ENCODE measurements at places on chromosomes 5 and 9. TPM values are rescaled to one million over a fixed set of nuclear protein-coding genes. Genes with fewer than 3 reads are reported as not detected.

Gene F12
- 1.5 TPM for polyA plus RNA-seq

Gene ZNF883
- polyA plus RNA-seq, result 0.29 TPM

Gene CYSRT1
- polyA plus RNA-seq, result not detected

Gene CTXN3
- polyA plus RNA-seq, result not detected

Gene KIAA1958
- polyA plus RNA-seq, result 1.9 TPM

Gene SECISBP2
- polyA plus RNA-seq, result 8.6 TPM

Gene TMEM171
- not detected for polyA plus RNA-seq

DNA sequence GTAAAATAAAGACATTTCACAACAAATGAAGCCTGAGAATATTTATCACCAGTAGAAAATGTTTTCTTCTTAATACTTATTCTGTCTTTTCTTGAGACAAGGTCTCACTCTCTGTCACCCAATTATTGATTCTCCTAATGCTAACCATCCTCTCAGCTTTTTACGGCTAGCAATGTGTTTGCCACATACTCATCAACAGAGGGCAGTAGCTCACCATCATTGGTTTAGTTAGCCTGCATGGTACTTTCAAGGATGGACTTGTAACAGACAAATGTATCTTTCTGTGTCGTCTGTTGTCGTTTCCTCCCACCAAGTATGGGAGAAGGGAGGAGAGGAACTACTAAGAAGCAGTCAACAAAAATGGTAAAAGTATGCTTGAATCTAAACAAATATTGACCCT, 5.9 kb upstream of the ACO1 start:
- peaks cover 2% of the 10 kb centered on the region for H3K4me1 ChIP-seq
- H3K4me3 ChIP-seq, result no peak overlapping the region
- no peak overlapping the region for H3K27ac ChIP-seq
- peaks cover 13% of the 10 kb centered on the region for H3K27me3 ChIP-seq
- DNase-seq, result peak; percentile 39
- no peaks in the 10 kb centered on the region for H3K36me3 ChIP-seq

DNA sequence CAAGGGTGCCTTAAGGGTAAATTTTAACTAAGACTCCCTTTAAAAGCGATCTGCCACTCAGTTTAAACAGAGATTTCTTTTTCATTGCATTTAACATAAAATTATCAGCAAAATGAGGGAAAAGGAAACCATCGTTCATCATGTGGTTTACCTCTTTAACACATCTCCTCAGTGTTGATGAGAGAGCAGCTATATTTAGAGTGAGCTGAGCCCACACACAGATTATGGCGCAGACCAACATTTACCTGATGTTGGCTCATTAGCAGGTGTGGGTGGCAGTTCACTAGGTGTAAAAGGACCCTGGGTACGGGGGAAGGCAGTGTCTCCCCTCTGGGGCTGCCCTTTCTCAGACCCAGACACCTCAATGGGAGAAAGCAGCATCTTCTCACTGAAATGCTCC, 149.8 kb downstream of the ENTREP1 start:
- H3K27me3 ChIP-seq, result no peaks in the 10 kb centered on the region
- no peak overlapping the region for H3K4me3 ChIP-seq
- DNase-seq, result no peak
- no peak overlapping the region for H3K27ac ChIP-seq

GRCh38 chr9:136928591-136928990, 15.9 kb downstream of the FBXW5 start:
- no peak overlapping the region for H3K4me3 ChIP-seq
- H3K4me1 ChIP-seq, result peaks cover 5% of the 10 kb centered on the region
- peaks cover 43% of the 10 kb centered on the region for H3K36me3 ChIP-seq
- DNase-seq, result peak; percentile 49
- peak overlapping the region; percentile 12 for H3K27ac ChIP-seq

DNA sequence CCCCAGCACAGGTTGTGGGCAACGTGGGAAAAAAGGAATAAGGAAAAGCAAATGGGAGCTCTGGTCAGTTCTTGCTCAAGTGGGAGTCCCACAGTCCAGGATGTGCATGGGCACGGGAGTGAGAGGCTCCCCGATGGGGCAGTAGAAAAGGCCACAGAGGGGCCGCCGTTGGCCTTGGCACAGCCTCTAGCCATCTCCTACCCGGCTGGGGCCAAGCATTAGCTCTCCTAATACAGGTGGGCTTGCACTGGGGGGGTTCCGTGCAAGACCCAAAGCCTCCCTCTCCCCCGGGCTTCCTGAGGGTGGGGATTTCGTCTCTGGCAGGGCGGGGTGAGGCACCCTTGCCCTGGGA, 212.2 kb upstream of the MVB12B start:
- H3K4me3 ChIP-seq, result no peak overlapping the region
- H3K27ac ChIP-seq, result no peak overlapping the region
- H3K4me1 ChIP-seq, result no peaks in the 10 kb centered on the region

GRCh38 chr5:150734579-150735384, 24.0 kb downstream of the DCTN4 start:
- H3K27ac ChIP-seq, result peak overlapping the region; percentile 80
- no peaks in the 10 kb centered on the region for H3K27me3 ChIP-seq
- H3K36me3 ChIP-seq, result peaks cover 59% of the 10 kb centered on the region
- peaks cover 20% of the 10 kb centered on the region for H3K4me1 ChIP-seq

- no peaks in the 10 kb centered on the region for H3K36me3 ChIP-seq
- no peaks in the 10 kb centered on the region for H3K4me1 ChIP-seq
- H3K4me3 ChIP-seq, result no peak overlapping the region
- DNase-seq, result no peak
- H3K27ac ChIP-seq, result no peak overlapping the region
- H3K27me3 ChIP-seq, result peaks cover 3% of the 10 kb centered on the region
Observed at GRCh38 chr5:135828782-135829127, 5.7 kb upstream of the SLC25A48 start.

DNA sequence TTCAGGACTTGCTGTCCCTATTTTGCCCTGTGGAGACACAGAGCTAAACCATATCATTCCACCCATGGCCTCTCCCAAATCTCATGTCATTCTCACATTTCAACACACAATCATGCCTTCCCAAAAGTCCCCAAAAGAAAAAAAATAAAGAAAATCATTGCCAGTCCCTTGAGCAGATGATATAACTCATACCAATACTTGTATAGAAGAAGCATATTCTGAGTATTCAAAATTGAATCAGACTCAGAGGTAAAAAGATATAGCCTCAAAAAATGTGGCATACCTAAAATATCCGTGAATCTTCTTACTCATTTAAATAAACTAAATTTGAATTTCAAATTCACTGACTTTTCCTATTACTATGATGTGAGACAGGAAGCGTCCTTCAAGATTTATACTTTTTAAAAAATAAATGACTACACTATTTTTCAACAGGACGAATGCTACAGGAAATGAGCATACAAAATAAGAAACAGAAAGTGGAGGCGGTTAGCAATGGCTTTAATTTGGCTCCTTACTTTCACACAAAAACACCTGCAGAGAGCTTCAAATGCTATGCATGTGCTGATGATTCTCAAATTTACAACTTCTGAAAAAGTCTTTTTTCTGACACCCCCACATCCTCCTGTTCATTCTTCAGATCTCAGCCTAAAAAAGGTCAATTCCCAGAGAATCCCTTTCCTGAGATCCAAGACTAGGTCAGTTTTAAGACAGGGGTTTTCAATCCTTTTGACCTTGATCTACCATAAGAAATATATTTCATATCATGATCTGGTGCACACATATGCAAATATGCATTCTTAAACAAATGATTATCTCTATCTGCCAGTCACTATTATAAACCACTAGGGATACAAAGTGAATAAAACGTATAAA, 39.6 kb upstream of the DMXL1 start:
- H3K27me3 ChIP-seq, result no peaks in the 10 kb centered on the region
- no peak overlapping the region for H3K27ac ChIP-seq
- H3K36me3 ChIP-seq, result no peaks in the 10 kb centered on the region
- no peak for DNase-seq
- H3K4me3 ChIP-seq, result no peak overlapping the region
